ENCODE measurements at places on chromosomes 2 and 18. TPM values are rescaled to one million over a fixed set of nuclear protein-coding genes. Genes with fewer than 3 reads are reported as not detected.

GRCh38 chr2:60992985-60993392 is 24.5 kb upstream of the PEX13 start:
- DNase-seq = peak; percentile 71

GRCh38 chr18:43060020-43060419 is 55.5 kb downstream of the RIT2 start:
- DNase-seq = no peak

FHOD3 gene
- not detected for total RNA-seq

MBP gene
- 183 TPM for total RNA-seq

NGEF gene
- not detected for total RNA-seq

DNA sequence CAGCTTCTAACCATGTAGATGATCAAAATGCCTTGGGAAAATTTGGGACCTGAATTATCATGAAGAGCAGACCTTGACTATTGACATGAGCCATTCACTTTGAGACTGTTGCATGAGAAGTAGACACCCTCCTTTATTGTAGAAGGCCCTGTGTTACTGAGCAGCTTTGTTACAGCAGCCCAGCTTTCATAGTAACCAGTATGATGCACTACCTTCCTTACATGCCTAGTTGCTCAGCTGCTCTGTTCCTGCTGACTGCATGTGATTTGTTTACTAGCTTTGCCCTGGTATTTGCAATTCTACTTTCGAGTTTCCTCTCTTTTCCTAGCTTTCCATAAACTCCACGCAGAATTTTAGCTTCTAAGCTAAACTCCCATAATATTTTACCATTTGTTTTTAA is 11.2 kb upstream of the FN1 start:
- DNase-seq = no peak

DNA sequence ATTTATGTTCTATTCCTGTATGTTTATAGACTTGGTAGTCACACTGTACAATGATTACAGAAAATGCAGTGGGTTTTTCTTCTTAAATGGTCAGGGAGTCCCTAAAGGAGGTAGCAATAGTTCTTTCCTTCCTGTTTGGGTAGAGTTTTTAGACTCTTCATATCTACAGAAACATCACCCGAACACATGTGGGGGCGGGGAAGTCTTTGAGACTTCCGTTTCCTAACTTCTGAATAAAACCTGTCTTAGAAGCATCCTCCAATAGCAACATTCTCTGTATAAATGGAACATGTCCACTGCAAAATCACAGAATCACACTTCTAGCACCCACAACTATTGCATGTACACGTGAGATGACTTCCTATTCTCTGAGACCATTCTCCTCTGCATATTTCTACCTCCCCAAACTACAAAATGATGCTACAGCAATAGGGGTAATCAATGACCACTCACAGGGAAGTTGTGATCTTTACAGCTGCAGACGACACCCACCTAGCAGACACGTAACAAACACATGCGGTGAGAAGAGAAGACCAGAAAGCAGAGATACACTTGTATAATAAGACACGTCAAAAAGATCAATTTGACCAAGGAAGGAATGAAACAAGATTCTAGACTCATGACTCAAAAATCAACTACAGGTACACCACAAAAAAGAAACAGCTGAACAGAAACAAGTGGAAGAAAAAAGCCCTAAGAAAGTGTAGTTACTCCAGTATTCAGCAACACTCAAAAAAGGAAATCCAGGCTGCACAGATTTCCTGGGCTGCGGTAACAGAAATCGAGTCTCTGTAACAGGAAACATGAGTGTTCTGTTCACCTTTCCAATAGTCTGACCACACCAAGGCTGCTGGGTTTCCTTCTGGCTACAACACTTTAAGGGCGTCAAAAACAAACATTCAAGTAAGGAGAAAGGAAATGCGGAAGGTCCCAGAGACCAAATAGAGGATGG is 120.4 kb downstream of the ZNF516 start:
- peak; percentile 50 for DNase-seq
